Stimulated activated naive CD8-positive, alpha-beta T cell treated with anti-CD3 and anti-CD28 coated beads, Interleukin-15, amount 100 ng/mL, for 72 hours (primary cell): ENCODE measurements at places on chromosomes 16 and 17.
A peak's percentile ranks its signal among the peaks of the same experiment; 100 is the strongest.

DNA sequence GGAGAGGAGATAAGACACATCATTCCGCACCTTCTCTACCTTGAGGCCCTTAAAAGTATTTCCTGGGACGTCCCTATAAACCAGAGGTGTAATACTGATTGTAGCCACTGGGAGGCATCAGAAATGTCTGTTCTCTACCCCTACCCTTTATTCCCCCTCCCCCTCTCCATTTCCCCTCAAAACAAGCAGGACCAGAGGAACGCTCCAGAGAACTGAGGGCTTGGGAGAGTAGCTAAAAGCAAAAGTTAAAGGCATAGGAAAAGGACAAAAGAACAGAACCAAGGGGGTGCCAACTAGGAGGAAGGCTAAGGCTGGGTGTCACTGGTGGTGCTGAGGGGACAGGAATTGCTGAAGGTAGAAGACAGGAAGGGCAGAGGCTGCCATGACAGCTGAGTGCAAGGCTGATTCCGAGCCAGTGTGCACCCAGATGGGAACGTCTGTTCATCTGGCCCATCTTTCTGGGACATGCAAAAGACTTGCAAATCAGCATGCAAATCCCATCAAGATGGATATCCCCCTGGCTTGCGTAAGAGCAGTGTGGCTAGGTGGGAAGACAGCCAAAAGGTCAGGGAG, 6.7 kb downstream of the CAMTA2 start:
- DNase-seq, result peak; percentile 43

- no peak for DNase-seq
Measured at GRCh38 chr16:80191928-80192327, 348.9 kb upstream of the DYNLRB2 start.

GRCh38 chr17:7056386-7056785, 12.5 kb upstream of the SLC16A11 start:
- DNase-seq, result no peak

- no peak for DNase-seq
Measured at GRCh38 chr16:29310852-29311314, 95.6 kb downstream of the NPIPB11 start.

DNA sequence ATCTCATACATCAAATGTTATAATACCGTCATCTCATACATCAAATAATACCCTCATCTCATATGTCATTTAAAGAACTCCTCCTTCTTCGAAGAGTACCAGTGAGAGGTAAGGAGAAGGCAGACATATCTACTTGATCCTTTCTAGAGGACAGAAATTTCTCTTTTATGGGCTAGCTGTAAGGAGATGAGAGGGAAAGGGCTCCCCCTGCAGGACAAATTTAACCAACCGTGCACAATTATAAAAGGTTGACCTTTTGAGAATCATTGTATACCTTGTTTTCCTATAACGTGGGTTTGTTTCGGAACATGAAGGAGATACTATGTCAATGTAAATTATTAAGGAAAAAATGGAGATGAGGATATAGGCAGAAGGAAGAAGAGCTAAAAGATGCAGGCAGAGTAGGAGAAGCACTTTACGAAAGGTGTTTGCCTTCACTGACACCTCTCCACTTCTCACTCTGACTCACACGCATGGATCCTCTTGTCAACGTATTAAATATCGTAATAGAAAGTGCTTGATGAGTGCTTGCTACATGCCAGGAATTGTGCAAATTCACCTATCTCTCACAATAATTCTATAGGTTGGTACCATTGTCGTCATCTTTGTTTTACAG, 465.9 kb upstream of the ERCC4 start:
- peak; percentile 2 for DNase-seq

GRCh38 chr17:4514206-4514605, 15.5 kb downstream of the SPNS2 start:
- DNase-seq, result no peak

DNA sequence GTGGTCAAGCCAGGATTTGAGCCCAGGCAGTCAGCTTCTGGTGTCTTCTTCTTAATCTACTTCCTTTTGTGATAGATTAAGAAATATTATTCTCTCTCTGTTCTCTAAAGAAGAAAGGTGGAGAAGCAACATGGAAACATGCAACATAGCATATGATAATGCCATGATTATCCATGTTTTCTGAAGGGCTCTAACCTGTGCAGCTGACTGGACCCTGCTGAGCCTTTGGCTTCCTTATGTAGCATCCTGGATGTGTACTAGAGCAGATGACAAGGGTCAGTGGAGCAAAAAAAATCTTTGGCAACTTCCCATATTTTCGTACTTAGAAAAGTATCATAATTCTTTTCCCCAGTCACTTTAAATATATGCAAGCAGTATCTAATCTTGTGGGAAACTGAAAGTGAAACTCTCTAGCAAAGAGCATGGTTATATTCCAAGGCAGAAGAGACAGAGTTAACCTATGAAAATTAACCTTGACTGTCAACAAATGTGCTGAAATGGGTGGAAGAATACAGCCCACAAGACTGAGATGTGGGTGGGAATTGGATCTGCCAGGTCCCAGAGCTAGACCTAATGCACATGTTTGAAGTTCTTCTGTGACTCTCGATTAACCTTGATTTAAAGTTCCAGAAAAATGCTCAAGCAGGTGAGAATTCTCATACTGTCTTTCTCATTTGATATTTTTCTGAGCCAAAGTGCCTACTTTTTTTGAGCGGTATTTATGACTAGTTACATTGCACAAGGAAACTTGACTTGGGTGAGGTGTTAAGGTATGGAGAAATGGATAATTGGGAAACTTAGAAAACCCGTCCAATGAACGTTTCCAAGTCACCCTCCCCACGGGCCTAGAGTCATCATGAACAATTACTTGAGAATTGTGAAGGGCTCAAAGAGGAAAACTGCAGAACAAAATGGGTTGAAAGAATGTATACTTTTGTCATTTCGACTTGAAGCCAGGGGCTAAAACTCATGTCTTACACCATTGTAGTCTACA, 248.6 kb downstream of the FTO start:
- DNase-seq, result no peak

DNA sequence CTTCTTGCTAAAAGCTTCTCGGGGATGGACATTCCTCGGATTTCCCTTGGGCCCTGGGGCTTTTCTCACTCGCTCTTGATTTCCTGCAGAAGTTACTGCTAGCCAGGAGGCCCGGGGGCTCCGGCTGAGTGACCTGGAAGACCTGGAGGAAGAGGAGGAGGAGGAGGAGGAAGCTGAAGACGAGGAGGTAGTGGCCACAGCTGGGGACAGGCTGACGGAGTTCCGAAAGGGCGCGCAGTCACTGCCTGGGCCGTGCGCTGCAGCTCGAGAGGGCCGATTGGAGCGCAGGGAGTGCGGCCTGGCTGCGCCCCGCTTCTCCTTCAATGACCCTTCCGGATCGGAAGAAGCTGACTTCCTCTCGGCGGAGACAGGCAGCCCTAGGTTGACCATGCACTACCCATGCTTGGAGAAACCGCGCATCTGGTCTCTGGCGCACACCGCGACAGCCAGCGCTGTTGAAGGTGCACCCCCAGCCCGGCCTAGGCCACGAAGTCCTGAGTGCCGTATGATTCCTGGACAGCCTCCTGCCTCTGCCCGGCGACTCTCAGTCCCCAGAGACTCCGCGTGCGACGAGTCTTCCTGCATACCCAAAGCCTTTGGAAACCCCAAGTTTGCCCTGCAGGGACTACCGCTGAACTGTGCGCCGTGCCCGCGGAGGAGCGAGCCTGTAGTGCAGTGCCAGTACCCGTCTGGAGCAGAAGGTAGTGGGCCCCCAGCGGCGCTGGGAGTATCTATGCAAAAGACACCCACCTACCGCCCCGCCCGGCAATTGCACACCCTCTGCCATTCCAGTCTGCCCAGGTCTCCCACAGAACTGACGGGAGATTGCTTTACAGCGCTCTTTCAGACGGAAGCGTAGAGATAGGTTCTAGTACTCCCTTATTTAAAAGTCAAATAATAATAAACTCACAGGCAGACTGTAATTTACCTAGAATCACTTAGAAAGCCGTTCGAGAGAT, 4.9 kb downstream of the IRX6 start:
- DNase-seq, result no peak

- DNase-seq, result no peak
Measured at GRCh38 chr16:47250983-47251382, 107.2 kb upstream of the NETO2 start.

- DNase-seq, result no peak
Measured at GRCh38 chr17:3475251-3475685, 529 bp upstream of the ASPA start.

DNA sequence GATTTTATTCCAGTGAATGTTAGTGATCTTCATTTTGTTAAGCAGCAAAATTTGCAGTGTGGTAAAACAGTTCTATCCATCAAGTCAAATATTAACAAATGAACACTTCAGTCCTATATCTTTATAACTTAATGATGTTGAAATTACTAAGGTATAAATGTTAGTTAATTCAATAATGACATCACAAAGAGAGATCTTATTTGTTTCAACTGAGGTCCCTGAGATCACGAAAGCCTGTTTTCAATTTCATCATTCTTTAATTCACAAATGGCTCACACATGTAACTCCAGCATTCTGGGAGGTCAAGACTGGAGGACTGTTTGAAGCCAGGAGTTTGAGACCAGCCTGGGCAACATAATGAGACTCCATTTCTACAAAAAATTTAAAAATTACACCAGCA, 13.9 kb downstream of the SMURF2 start:
- DNase-seq, result no peak

DNA sequence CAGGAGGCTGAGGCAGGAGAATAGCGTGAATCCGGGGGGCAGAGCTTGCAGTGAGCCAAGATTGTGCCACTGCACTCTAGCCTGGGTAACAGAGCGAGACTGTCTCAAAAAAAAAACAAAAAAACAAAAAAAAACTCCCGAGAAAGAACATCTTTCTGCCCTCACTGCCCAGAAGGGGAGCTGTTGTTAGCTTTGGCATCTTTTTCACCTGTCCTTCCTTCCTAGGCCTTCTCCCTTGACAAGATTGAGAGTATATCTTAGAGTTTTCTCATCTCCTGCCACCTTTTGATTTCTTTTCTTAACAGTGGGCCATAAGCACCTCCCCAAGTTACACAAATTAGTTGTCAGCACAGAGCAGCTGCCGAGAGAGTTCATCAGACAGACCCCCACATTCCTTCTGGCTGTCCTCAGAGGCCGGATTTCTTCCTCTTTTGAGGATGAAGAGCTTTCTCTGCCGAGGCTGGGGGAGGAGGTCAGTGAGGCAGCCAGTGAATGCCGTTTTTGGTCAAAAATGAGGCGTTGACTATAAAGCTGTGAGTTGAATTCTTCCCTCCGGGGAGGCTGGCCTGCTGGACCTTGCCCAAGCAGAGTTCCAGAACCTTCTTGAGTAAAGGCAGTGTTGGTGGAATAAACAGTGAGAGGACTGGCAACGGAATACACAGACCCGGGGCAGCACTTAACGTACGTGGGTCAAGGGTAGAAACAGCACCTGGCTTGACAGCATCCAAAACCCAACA, 127.0 kb downstream of the ABCC6 start:
- DNase-seq, result no peak

GRCh38 chr17:47119746-47120520, 69.2 kb downstream of the CDC27 start:
- no peak for DNase-seq

DNA sequence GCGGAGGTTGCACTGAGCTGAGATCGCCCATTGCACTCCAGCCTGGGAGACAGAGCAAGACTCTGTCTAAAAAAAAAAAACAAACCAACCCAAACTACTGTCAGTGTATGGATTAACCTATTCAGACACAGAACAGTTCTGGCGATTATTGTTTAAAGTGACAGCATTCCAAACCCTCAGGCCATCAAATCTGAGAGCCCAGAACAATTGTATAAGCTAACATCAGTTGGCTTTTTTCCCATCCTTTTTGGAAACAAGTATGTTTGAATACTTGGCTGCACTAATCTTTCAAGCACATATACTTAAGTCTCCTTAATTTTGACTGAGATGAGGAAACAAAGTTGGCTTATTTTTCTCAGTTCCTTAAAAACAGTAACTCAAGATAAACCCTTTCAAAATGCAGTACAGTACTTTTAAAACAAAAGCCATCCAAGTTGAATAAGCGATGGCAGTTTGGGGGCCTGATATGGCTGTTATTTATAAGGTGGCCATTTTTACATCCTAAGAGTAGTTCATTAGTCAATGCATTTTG, 1.4 kb downstream of the ZSWIM7 start:
- DNase-seq, result no peak

DNA sequence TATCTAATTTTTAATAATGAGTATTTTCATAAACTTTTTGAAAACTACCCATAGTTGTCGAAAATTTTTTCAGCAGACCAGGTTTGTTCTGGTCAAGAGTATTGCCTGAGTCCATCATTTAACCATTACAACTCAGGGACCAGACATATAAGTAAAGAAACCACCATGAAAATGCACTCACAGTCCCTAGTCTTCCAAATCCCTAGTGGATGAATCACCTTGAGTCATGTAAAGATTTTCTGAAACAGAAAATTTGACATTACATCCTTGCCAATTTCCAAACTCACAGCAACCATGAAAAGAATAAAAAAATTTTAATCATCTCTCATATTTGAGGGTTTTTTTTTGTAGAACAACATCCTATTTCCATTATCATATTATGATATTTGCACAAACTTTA, 1337.5 kb upstream of the CDH8 start:
- no peak for DNase-seq

- no peak for DNase-seq
Measured at GRCh38 chr16:9135797-9136196, 44.4 kb downstream of the HAPSTR1 start.

DNA sequence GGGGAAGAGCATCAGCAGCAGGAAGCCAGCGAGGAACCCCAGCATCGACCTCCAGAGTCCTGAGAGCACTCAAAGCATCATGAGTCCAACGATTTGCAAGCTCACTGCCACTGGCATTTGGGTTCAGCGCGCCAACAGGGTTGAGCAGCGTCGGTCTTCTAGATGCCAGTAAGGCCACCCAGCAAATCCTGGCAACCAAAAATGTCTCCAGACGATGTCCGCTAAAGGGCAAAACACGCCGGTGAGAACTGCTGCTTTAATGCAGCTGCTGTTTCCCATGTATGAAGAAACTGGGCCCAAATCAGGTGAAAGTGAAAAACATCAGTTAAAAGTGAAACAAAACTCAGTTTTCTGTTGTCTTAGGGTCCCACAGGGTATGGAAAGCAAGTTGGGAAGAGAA, 70.2 kb downstream of the ANKRD11 start:
- DNase-seq, result no peak

DNA sequence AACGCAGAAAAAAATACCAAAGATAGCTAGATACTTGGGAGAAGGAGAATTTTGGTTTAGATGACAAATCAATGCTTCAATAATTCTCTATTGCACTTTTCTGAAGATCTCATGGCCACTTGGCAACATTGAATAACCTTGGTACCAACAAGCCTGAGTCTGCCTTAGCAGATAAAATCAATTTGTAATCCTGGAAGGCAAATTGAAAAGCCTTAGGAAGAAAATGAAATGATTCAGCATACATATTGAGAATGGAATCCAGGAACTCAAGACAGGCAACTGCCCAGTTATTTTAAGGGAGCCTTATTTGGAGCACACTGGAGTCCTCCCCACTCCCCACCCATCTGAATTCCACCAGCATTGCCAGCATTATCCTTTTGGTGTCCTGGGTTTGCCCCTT, 109.3 kb upstream of the SOX9 start:
- DNase-seq, result no peak

DNA sequence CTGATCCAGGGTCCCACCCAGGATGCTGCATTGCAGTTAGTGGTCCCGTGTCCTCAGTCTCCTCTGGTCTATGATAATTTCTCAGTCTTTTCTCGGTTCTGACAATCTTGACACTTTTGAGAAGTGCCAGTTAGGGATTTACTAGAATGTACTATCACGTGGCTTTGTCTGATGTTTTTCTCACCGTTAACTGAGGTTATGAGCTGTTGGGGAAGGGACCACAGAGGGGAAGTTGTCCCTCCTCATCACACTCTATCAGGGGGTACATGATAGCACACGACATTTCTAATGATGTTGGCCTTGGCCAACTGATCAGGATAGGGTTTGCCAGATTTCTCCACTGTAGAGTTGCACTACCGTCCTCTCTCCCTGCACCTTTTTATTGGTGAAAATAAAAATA, 250.9 kb upstream of the SDK2 start:
- no peak for DNase-seq
